ENCODE measurements at places on chromosomes 2 and 18.
A peak's percentile ranks its signal among the peaks of the same experiment; 100 is the strongest.

- DNase-seq: no peak
Measured at GRCh38 chr2:151056870-151057269, 204.8 kb downstream of the RBM43 start.

GRCh38 chr2:100844514-100844913 is 24.6 kb downstream of the NPAS2 start:
- DNase-seq: no peak

GRCh38 chr2:189210250-189211087 is 30.9 kb upstream of the COL5A2 start:
- peak; percentile 31 for DNase-seq

DNA sequence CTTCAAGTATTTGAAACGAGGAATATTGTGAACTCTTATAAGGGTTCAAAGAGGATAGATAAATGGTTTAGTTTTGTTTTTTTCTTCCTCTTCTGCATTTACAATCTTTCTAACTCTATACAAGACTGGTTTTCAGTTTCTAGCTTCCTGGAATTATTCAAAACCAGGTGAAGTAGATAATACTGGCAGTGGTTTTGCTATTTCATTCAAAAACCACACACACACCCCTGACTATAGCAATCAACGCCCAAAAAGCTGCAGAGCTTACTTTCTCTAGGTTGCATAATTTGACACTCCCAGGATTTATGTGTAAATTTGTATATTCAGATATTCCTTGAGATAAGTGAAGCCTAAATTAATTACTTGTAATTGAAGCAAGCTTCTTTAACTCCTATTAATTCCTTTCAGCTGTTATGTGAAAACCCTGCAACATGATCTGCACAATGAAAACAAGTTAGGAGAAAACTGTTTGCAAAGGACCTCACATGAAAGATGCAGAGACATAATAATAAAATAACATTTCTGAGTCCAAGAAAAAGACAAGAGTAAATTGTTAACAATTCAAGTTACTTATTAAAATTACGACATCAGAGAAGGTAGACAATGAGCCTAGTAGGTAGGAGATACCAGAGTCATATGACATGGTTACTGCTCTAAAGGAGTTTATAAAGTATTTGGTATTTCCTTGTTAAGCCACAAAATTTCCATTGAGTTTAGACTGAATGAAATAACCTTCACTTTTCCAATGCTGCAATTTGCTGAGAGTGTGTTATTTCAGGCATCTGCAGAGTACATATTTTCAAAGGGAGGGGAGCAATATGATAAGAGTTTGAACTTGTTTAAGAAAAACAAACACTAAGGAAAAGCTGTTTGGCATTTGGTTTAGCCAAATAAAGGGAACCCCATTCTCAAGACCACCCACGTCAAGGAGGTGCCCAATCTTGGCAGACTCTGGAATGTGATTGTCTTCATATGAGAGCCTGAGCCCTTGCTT is 1.6 kb upstream of the NFE2L2 start:
- DNase-seq: no peak

DNA sequence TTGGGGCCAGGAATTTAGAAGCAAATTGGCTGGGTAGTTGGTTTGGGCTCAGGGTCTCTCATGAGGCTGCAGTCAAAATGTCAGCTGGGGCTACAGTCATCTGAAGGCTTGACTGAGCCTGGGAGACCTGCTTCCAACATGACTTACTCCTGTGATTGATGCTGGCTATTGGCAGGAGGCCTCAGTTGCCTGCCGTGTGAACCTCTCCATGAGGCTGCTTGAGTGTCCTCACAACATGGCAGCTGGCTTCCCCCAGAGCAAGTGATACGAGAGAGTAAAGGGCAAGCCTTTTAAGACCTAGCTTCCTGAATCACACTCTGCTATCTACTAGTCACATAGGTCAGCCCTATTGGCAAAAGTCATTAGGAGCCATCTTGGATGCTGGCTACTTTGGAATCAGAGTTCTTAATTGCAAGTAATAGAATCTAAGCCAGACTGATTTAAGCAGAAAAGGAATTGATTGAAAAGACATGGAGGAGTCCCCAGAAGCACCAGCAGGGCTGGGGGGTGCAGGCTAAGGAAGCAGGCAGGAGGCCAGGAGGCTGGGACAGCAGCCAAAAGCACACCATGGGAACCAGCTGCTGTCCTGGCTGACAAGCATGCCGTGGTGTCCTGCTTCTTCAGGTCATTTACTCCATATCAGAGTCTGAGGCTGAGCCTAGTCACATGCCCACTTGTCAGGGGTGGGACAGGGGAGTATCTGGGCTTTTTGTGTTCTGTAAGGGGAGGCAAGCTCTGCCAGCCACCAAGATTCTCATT is 7.8 kb upstream of the GIGYF2 start:
- DNase-seq: no peak

DNA sequence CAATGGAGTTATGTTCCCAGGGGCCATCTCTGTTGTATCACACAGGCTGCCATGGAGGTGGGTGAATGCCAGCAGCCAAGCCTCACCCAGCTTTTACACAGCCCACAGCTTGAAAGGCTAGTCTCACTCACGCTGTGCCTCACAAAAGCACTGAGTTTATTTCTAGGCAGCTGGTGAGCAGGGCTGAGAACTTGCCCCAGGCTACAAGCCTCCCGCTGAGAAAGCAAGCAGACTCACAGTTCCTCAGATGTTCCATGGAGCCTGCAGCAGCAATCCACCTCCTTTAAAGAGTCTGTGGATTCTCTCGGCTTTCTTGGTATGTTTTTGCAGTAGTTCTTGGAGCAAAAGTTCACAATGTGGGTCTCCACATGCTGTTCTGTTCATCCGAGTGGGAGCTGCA is 40.9 kb upstream of the ALKAL2 start:
- DNase-seq: no peak

GRCh38 chr2:40488101-40488601 is 36.3 kb upstream of the SLC8A1 start:
- DNase-seq: no peak

DNA sequence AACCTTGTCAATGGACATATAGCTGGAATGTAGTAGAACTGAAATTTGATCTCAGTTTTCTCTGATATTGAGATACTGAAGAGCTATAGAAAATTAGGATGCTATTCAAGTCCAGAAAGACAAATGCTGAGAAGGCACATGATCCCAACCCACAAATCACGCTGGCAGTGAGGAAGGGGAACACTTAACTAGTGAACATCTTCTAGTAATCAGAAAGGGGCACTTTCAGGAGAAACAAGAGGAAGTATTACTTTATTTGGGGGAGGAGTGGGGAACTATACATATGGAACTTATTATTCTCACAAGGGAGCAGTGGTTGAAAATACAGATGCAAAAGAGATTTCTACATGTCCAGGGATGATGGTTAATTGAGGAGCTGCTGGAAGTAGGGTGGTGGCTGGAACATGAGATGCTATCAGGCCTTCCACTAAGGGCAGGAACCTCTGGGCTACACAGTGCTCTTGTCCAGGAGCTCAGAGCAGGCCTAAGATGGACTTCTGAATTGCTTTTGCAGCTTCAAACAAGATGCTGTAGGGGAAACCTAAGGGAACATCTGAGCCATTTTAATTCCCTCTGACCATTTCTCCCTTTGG is 79.3 kb downstream of the TGFA start:
- DNase-seq: no peak

DNA sequence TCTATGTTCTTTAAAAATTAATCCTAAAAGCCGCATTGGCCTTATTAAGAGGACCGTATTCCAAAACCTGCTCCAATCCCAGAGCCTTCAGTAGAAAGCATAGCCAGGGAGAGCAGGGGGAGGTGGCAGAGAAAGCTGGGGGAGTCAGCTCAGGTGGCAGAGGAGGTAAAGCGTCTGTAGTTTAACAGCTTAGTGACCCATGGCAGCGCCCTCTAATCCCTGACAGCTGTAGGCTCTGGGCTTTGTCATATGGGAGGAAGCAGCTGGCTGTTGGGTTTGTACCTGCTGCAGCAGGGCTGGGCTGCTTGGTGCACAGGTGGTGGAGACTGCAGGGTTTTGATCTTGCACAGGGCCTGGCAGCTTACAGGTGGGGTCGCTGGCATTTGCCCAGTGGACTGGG is 50.6 kb downstream of the THNSL2 start:
- no peak for DNase-seq

DNA sequence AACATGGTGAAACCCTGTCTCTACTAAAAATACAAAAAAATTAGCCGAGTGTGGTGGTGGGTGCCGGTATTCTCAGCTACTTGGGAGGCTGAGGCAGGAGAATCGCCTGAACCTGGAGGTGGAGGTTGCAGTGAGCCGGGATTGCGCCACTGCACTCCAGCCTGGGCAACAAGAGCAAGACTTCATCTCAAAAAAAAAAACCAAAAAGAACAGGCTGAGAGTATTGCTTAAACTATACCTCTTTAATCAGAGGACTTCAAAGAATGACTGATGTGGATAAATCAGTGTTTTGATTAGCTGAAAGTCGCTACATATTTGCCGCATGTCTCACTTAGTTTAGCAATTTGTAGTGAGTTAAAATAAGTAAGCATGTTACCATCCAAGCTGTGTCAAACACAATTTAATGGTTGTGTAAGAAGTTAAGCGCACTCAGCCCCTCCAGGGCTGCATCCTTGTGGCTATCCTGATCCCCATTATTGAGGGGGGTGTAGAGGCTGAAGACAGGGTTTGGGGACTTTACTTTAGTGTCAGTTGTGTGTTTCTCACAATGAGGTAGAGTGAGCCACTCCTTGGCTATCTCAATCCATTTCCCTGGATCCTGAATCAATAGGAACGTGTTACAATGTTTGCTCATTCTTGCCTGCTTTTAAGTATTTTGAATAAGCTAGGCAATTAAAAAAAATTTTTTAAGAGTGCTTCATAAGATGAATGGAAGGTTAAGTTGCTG is 11.0 kb upstream of the FARP2 start:
- DNase-seq: no peak

GRCh38 chr2:2699121-2699505 is 368.0 kb upstream of the MYT1L start:
- no peak for DNase-seq

- peak; percentile 56 for DNase-seq
Measured at GRCh38 chr2:157444641-157445040, 752 bp upstream of the CYTIP start.
